ENCODE measurements at places on chromosomes 16 and 17.

DNA sequence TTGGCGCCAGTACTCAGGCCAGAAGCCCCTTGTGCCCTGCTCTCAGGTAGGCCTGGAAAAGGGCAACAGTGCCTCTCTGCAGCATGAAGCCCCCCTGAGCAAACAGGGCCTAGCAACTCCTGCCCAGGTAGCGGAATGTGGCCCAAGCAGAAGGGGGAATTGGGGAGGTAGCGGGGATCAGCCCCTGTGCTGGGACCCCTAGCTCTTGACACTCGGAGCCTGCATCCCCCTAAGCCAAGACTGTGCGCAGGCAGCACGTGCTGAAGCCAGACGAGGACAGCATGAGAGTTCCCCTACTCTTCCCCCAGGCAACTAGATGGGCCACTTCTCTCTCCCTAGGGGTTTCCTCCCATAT is 823 bp upstream of the CD2BP2 start:
- DNase-seq = no peak

DNA sequence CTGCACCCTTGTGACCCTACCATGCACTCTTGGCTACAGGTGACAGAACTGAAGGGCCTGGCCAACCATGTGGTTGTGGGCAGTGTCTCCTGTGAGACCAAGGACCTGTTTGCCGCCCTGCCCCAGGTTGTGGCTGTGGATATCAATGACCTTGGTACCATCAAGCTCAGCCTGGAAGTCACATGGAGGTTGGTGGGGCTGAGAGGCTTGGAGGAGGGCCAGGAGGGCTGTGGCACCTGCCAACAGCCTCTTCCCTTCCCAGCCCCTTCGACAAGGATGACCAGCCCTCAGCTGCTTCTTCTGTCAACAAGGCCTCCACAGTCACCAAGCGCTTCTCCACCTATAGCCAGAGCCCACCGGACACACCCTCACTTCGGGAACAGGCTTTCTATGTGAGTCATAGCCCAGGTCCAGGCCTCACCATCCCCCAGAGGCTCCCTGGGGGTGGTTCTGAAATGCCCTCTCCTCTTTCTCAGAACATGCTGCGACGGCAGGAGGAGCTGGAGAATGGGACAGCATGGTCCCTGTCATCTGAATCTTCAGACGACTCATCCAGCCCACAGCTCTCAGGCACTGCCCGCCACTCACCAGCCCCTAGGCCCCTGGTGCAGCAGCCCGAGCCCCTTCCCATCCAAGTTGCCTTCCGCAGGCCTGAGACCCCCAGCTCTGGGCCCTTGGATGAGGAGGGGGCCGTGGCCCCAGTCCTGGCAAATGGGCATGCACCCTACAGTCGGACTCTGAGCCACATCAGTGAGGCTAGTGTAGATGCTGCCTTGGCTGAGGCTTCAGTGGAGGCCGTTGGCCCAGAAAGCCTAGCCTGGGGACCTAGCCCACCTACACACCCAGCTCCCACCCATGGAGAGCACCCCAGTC is 13.0 kb downstream of the RIPOR1 start:
- DNase-seq = no peak

DNA sequence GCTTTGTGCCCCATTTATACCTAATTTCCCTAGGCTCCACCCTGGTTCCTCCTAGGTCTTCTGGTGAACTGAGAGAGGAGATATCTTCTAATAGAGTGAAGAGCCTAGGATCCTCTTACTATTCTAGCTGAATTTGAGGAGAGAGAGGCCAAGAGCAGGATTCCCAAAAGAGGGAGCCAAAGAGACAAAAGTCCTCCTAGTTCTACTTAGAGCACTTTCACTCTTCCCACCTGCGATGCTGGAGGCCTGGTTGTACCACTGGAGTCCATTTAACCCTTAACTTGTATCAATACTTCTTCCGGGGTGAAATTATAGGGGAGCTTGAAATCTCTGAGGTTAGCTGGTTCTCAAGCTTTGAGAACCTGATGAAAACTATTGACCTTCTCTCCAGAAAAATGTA is 3.4 kb upstream of the SSH2 start:
- DNase-seq = no peak

DNA sequence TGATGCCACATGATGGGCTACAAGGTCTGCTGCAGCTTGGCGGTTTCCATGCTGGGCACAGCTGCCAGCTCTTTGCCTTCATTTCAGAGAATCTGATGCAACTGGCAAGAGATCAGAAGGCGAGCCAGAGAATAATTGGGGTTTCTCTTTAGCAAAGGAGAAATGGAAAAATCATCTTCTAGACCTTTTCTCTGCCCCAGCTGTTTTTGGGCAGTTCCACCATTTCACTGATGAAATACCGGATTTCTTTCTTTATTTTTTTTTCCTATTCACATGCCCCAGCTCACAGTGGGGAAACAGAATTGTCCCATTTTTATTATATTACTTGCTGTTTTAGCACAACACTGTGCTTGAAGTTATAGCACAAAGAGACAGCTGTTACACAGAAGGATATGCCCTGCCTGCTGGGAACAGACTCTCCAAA is 439.3 kb upstream of the GOT2 start:
- DNase-seq = no peak

- DNase-seq = no peak
Measured at GRCh38 chr17:51820252-51820651, 338.3 kb downstream of the CA10 start.

- no peak for DNase-seq
Measured at GRCh38 chr17:40915199-40915661, 22.2 kb downstream of the KRT23 start.

All from stimulated activated CD8-positive, alpha-beta memory T cell treated with anti-CD3 and anti-CD28 coated beads, Interleukin-7, amount 100 ng/mL, for 1 hour (primary cell).